Activated CD4-positive, alpha-beta T cell treated with anti-CD3 and anti-CD28 coated beads for 36 hours (primary cell): ENCODE measurements at places on chromosomes 4 and X. TPM values are rescaled to one million over a fixed set of nuclear protein-coding genes. Genes with fewer than 3 reads are reported as not detected.

NLRP2B gene
- not detected for total RNA-seq

PDLIM3 gene
- total RNA-seq, result not detected

ERAS gene
- not detected for total RNA-seq

- DNase-seq, result no peak
Measured at GRCh38 chrX:100584611-100585010, at the start of gene TNMD. TNMD (plus strand) TSS chrX:100584936; CDS start chrX:100585019, 83 bp downstream.

GRCh38 chr4:48831532-48832030 lies 693 bp downstream of the OCIAD1 start:
- no peak for DNase-seq

PLP1 gene
- total RNA-seq, result not detected

DNA sequence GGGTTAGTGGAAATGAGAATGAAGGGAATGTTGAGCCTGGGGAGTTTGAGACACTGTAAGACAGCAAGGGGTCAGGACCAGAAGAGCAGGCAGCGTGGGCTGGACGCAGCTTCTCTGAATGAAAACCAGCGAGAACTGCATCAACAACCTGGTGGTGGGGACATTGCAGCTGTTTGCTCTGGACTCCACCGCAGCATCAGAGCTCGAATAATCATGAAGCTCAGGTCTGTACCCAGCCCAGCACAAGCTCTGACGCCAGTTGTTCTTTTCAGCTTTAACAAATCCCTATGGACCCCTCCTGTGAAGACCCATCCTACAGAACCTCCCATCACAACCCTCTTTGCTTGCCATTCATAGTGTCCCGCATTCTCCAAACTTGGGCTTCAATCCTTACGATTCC lies 106.8 kb upstream of the PNPLA4 start:
- no peak for DNase-seq

CFAP47 gene
- total RNA-seq, result not detected

- DNase-seq, result no peak
Measured at GRCh38 chr4:18512718-18513117, 491.2 kb upstream of the LCORL start.

GRCh38 chrX:132652871-132653270 lies 164.0 kb upstream of the MBNL3 start:
- no peak for DNase-seq

GRCh38 chr4:27844376-27844775 lies 983.7 kb downstream of the STIM2 start:
- DNase-seq, result no peak

DUSP21 gene
- total RNA-seq, result not detected

DNA sequence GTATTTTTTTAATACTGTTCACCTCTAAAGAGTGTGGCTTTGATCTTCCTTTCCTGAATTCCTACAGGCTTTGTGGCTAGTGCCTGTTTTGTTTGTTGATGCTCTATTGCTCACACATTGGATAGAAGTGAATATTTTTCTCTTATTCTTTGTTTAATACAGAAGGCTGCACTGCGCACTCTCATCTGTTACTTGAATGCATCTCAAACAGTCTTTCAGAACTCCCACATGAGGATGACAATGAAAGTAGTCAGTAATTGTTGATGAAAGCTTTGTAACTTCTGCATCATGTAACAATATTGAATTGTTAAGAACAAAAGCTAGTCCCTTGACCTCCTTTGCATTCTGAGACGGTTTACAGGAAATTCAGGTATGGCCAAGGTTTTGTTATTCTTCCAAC lies 29.1 kb upstream of the GALNT7 start:
- DNase-seq, result no peak

TMEM31 gene
- total RNA-seq, result 0.25 TPM

- no peak for DNase-seq
Measured at GRCh38 chr4:42708625-42709024, 51.7 kb upstream of the ATP8A1 start.

TMEM154 gene
- 21.2 TPM for total RNA-seq

GRCh38 chr4:15339737-15340136 lies 88.1 kb upstream of the C1QTNF7 start:
- DNase-seq, result no peak

NSG1 gene
- 5.3 TPM for total RNA-seq

GRCh38 chr4:87949961-87950360 lies 25.6 kb upstream of the SPP1 start:
- DNase-seq, result no peak

GRCh38 chrX:43743100-43743822 lies 87.2 kb downstream of the MAOA start:
- no peak for DNase-seq

DNA sequence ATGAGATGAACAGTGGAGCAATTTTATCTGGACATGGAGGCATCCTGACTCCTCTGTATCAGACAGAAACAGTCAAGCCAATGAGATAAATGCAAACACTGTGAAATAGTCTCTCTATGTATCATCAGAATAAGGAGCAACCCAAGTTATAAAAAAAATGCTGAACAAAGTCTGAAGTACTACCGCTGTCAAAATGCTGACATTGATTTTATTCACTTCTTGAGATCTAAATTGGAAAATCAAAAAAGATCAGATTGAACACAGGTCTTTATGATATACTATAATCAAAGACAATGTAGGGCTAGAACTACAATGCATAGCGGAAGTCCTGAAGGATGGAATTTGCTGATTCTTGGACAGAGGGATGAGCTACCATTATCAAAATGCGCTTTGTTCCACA lies 76.1 kb downstream of the FTHL17 start:
- DNase-seq, result no peak

- no peak for DNase-seq
Measured at GRCh38 chr4:168618577-168619265, 121.9 kb downstream of the PALLD start.

DNA sequence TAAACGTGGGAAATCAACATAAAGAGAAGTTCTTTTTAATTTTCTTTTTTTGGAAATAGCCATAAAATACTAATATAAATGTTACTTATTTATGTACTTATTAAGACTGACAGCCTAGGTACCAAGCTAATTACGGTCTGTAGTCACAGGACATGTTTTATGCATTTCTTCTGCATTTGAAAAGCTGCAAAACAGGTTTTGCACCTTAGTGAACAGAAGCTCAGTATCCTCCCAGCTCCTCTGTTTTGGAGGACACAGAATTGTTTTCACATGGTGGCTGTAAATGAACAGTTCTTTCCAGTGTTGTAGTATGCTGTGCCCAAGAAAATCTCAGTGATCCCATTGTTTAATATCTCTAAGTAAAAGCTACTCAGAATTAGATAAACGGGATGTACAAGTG lies 1788.0 kb upstream of the TENM3 start:
- no peak for DNase-seq

DNA sequence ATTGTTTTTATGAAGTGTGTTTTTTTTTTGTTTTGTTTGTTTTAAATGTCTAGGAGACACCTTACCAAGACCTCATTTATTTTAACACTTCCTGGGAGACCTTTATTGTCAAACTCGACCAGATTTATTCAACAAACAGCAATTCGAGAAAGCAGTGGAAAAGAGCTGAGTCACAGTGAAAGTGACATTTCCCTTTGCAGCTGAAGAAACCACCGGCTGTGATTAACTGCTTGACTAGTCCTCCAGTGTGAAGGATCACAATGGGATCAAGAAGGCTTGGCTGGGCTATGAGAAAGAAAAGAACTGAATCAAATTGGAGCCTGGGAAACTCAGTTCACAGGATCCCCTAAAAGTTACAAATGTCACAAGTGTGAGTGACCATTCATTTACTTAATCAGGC lies 11.9 kb upstream of the ADH7 start:
- DNase-seq, result peak; percentile 30

DNA sequence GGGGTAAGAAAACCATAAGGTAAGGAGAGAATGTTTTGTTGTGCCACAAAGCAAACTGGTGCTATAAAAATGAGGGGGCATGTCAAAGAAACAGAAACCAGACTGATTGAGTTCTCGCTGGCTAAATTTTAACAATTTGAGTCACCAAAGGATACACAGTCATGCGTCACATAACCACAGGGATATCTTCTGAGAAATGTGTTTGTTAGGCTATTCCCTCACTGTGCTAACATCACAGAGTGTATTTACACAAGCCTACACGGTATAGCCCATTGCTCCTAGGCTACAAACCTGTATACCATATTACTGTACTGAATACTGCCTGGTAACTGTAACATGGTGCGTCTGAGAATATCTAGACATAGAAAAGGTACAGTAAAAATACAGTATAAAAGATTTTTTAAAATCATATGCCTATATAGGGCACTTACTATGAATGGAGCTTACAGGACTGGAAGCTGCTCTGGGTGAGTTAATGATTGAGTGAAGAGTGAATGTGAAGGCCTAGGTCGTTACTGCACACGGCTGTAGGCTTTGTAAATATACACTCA lies 50.1 kb downstream of the FBXW7 start:
- peak; percentile 25 for DNase-seq

GATA1 gene
- not detected for total RNA-seq

DNA sequence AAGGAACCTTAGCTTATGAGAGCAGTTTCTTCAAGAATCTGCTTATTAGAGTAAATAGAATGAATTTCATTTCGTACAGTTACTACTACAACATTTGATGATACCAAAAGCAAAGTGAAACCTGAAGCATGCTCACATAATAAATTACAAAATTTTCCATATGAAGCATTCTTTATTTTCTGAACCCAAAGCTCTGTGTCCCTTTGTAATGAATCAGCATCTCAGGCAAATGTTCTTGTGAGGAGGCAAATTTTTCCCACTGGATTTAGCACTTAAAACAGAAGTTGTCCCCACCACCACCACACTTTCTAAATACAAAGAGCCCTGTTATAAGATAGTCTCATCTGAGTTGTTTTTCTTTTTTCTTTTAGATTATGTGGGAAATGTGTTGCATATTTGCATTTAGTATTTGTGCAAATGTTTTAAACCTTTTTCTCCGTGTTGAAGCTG lies 70.7 kb upstream of the NFKB1 start:
- no peak for DNase-seq

DNA sequence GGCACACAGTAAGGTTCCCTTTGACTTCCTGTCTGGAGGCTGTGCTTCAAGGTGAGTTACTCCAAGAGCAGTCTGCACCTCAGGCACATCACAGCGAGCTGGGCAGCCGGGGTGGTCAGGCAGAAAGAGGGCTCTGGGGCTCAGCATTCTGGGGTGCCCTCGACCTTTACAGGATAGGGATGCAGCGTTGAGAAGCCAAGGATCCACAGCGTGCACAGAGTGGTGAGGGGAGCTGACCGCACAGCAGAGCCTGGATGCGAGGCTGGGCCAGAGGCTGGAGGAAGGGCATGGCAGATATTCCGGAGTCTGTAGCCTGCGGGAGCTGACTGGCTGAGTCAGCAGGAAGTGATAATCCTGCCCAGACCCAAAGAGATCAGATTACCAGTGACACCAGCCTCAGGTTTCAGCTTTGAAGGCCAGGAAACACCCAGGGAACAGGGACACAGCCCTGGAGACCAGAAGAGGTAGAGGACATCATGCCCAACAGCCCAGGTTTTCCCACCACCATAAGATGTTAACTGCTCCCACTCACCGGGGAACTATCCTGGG lies 38.4 kb upstream of the PDLIM3 start:
- DNase-seq, result no peak

- DNase-seq, result no peak
Measured at GRCh38 chrX:118360429-118361125, 14.7 kb downstream of the WDR44 start.

JAKMIP1 gene
- 3.1 TPM for total RNA-seq
